ENCODE measurements at places on chromosomes 16 and 17.

- no peak for DNase-seq
These were observed 34.4 kb downstream of the DNAH3 start for GRCh38 chr16:21116148-21116693.

- peak; percentile 43 for DNase-seq
These were observed 77.3 kb downstream of the MPRIP start for GRCh38 chr17:17119533-17119932.

- DNase-seq = no peak
These were observed 803 bp upstream of the TLCD2 start for GRCh38 chr17:1710807-1711553.

DNA sequence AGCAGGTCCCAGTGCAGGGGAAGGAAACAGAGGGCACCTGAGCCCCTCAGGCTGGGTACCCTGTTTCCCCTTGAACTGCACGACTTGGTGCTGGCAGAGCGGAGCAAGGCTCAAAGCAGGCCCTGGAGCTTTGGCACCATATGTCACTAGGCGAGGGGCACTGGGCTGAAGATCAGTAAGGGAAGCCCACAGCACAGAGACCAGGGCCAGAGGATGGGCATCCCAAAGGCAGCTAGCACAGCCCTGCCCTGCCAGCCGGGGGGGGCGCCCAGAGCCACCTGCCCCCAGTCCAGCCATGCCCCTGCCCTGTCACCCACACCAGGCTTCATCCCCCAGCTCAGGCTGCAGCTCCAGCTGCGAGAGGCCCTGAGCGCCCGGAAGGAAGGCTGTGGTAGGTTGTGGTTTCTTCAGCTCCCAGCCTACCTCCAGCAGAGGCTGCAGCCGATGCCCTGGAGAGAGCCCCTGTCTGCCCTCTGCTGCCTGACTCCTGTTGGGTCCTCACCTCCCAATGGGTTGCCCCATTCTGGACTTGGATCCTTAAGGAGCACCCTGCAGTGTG lies 10.9 kb downstream of the NHERF1 start:
- DNase-seq = no peak

GRCh38 chr17:68346448-68346847 lies 55.2 kb downstream of the ARSG start:
- DNase-seq = peak; percentile 49

- DNase-seq = no peak
These were observed 9.6 kb downstream of the DLX3 start for GRCh38 chr17:49985310-49985990.
